ENCODE measurements at places on chromosomes 11 and 22.

DNA sequence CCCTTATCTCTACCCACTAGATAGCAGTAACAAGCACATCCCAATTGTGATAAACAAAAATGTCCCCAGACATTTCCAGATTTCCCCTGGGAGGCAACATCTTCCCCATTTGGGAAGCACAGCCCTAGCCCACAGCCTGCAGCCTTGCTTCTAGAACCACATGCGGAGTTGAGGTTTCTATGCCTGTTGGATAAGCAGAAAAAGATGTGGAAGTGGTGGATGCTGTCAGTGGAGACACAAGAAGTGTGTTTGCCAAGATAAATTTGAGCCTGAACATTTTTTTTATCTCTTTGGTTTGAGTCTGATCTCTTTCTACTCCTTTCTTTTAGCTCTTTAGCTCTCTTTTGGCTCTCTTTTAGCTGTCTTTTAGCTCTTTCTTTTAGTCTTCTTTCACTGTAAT, 884.5 kb downstream of the NTM start:
- no peak for DNase-seq

GRCh38 chr22:35630891-35631290, 13.8 kb upstream of the MB start:
- no peak for DNase-seq

DNA sequence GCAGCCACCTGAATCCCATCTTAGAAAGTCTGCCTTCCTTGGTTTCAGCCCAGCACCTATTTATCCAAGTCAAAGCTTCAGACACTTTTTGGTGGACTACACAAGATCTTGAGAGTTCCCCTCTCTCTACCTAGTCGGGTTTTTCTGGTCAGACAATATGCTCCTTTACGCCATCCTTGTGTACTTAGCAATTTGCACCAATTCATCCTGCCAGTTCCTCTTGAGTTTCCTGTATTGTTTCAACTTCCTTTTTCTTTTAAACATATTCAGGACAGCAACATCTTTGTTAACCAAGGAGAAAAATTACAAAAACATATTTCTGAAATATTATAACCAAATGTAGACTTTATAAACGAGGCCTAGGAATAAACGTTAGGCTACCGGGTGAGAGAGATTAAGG, 368.2 kb upstream of the CADM1 start:
- DNase-seq = no peak

DNA sequence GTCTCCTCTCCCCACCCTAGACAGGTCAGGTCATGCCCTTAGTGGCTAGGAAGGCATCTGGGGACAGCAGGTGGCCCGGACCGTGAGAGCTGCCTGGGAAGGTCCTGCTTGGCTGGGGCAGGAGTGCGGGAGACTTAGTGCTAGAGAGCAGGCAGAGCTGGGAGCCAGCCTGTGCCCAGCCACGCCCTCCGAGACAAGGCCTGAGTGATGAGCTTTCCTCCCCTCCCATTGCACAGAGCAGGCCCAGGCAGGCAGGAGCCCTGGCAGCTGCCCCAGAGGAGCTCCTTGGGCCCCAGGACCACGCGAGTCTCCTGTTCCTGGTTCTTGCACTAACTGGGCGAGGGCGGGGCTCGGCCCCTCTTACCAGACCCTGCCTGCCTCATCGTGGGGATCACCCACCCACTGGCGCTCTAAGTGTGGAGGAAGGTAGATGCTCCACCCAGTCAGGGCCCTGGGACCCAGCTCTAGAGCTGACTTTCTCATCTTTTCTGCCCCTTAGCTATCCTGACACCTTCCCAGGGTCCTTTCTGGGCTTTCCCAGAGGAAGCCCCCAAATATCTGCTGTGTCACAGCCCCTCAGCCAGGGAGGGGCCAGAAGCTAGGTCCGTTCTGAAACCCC, 44.9 kb downstream of the MACROD1 start:
- no peak for DNase-seq

GRCh38 chr11:14370496-14370895, 11.5 kb upstream of the RRAS2 start:
- no peak for DNase-seq

- DNase-seq = peak; percentile 66
Measured at GRCh38 chr11:45470151-45470793, 184.1 kb upstream of the SYT13 start.

GRCh38 chr11:44949160-44950030, 1.3 kb downstream of the TP53I11 start:
- DNase-seq = peak; percentile 35

DNA sequence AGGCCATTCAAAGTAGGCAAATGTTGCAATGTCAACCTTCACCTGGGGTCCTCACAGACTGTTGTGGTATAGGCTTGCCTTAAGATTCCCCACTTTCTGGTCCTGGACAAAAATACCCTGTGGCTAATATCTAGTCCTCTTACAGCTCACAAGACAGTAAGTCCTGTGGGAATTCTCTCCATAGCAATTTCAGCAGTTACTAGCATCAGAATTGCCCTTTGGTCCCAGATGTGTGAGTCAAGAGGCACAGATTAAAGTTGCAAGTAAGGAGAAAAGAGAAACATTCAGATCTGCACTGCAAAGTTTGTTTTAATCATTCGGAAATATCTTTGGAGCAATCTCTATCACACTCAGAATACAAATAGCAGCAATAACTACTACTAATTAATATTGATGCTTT, 420.2 kb downstream of the NTM start:
- DNase-seq = no peak

- DNase-seq = no peak
Measured at GRCh38 chr11:114928260-114928870, 250.0 kb downstream of the NXPE2 start.

GRCh38 chr11:73760135-73760678, 667 bp downstream of the RAB6A start:
- peak; percentile 41 for DNase-seq

Data from fibroblast of the aortic adventitia (primary cell).